ENCODE measurements at places on chromosomes 4 and X.

DNA sequence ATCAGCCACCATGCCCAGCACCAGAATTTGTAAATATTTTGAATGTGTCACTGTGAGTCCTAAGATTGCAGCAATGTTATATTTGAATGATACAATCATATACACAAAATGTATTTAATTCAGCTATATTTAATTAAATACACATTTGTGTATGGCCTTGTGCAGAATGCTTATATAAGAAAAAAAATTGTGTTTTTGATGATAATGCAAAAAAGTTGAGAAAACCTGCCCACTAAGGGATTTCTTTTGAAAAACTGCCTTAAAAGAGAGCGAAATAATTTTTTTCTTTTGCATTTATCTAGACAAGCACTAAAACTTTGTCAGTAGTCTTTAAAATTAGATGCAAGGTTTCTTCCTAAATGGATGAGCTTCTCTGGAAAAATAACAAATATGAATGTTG is 68.1 kb upstream of the OTUD4 start:
- DNase-seq = no peak

GRCh38 chr4:1469607-1470392 is 63.6 kb upstream of the NKX1-1 start:
- DNase-seq = no peak

- no peak for DNase-seq
Observed at GRCh38 chr4:166981847-166982246, 252.4 kb downstream of the SPOCK3 start.

GRCh38 chr4:88697588-88698329 is at the start of gene NAP1L5:
Gene NAP1L5 (minus strand): TSS chr4:88697829. CDS start chr4:88697754, 75 bp downstream.
- DNase-seq = peak; percentile 45

Data from activated CD4-positive, alpha-beta T cell treated with anti-CD3 and anti-CD28 coated beads for 4 hours (primary cell).